ENCODE measurements at places on chromosomes 5 and 9.

DNA sequence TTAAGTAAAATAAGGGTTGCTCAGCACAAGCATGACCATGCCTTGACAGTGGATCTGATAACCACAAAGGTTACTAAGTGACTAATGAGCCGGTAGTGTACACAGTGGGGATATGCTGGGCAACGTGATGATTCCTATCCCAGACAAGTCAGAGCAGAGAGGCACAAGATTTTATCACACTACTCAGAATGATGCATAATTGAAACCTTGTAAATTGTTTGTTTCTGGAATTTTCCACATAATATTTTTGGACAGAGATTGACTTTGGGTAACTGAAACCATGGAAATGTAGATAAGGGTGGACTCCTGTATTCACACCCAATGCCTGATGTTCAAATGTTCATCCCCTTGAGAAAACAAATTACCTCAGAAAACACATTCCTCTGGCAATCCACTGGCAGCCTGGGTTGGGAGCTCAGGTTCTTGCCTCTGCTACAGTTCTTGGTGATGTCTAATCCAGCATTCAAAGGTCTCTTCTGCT, 16.2 kb upstream of the ERAP1 start:
- DNase-seq, result no peak

DNA sequence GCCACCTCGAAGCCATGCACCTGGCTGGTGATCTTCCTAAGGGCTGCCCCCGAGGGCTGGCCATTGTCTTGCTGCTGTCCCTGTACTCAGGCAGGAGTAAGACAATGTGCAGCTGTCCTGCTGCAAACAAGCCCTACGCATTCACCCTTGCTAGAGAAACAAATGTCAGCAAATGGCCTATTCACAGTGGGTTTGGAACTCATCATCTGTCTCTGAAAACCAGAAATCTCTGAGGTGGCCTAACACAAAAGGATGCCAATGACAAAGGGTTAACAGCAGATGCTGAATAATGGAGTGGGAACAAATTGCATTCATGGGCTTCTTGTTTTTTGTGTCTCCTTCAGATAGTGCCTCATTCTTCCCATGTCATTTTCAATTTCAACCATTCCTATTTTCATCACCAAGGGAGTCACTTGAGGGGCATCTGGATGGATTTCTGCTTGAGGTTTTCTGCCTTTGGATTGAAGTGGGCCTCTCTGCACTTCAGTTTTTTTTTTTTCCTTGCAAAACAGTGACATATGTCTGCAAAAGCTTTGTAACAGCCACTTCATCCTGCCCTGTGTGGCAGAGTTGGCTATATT, 261.6 kb upstream of the VLDLR start:
- DNase-seq, result no peak

DNA sequence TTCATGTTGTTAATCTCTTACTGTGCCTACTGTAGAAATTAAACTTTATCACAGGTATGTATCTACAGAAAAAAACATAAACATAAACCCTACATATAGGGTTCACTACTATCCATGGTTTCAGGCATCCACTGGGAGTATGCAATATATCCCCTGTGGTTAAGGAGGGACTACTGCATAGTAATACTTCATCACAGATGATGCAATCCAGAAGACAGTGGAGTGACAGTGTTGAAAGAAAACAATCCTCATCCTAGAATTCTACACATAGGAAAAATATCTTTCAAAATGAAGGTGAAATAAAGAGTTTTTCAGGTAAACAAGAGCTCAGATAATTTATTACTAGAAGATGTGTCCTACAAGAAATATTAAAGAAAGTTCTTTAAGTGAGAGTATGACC, 105.9 kb downstream of the HOMER1 start:
- DNase-seq, result no peak

- no peak for DNase-seq
Measured at GRCh38 chr5:175872287-175873087, 1.1 kb downstream of the CPLX2 start.

GRCh38 chr5:143521141-143521540, 117.7 kb upstream of the NR3C1 start:
- no peak for DNase-seq

GRCh38 chr5:181218795-181219124, 4.3 kb upstream of the TRIM41 start:
- DNase-seq, result no peak

GRCh38 chr9:117719161-117719920, 15.1 kb downstream of the TLR4 start:
- no peak for DNase-seq

- DNase-seq, result no peak
Measured at GRCh38 chr9:128142061-128142460, 7.2 kb upstream of the LCN2 start.

DNA sequence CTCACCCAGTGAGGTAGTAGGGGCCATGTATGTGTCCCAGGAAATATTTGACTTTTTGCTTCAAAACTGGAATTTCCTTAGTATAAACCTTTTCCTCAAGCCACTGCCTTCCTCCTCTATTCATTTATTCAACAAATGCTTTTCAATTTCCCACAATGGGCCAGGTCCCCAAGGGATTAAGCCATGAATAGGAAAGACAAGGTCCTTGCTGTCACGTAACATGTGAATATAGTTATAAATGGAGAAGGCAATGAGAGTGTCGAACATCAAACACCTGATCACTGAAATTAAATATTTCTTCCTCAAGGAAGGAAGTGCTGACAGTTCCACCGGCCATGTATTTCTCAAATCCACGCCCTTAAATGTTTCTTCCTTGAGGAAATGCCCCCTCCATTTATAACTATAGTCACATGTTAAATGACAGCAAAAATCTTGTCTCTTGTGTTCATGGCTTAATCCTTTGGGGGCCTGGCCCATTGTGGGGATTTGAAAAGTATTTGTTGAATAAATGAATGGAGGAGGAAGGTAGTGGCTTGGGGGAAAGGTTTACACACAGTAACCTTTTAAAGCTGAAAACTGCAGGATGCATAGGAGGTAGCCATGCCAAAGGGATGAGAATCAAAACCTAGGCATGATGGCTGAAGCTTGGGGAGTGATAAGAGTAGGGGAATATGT, 145.5 kb downstream of the PTTG1 start:
- no peak for DNase-seq

DNA sequence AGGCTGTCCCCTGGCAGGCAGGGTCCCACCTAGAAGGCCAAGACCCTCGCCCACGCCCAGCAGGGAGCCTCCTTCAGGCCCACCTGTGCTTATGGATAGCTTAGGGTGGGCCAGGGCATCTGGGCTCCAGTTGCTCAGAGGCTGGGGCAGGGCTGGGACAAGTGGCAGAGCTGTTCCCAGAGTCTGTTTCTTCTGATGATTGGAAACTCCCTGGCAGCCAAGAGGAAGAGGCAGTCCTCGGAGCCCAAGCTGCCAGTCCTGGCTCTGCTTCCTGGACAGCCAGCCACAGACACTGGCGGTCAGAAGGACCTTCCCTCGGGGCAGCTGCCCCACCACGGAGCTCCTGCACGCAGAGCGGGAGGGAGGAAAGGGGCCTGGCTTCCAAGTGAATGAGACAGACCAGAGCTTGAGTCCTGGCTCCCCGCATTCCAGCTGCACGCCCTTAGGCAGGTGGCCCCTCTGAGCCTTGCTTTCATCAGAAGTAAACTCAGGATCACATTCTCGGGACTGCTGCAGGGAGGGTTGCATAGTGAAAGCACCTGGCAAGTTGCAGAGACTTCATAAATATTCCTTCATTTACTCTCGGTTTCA, 37.9 kb upstream of the GABRP start:
- DNase-seq, result no peak

GRCh38 chr5:10290438-10290837, 17.3 kb downstream of the CMBL start:
- no peak for DNase-seq

DNA sequence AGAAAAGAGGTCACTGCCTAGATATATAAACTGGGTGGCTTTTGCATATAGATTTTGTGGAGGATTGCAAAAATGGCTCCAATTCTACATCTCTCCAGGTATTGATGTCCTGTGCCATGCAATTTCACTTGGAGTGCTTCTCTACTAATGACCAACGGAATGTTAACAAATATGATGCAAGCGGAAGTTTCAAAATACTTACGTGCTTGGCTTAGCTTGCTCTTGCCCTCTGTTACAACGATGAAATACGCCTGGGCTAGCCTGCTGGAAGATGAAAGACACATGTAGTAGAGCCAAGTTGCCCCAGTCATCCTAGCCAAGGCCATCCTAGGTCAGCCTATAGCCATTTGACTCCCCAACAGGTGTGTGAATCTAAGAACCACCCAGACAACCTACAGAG, 3.6 kb upstream of the POC5 start:
- DNase-seq, result no peak

DNA sequence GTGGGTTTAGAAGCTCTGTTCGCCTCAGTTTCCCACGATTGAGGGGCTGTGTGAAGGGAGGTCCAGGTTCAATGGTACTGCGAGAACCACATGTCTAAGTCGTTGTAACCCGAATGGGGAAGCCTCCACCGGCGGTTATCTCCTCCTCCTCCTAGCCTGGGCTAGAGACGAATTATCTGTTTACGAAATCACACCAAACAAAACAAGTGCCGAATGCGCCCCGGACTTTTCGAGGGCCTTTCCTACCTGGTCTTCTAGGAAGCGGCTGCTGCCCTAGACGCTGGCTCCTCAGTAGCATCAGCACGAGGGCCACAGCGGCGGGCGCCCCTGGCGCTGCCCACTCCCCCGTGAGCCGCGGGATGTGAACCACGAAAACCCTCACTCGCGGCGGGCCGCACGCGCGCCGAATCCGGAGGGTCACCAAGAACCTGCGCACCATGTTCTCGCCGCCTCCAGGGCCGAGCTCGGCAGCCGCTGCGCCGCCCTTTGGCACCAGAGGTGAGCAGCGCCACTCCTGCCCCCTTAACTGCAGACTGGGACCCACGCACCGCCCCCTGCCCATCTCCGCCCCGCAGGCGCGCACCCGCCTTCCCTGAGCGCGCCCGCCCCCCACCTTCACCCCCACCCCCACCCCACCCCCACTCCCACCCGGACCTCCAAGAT, at the start of gene CDKN2A:
Gene CDKN2A, minus strand, starts transcription at position 500 of the 663 bp plus-strand sequence.
- DNase-seq, result no peak

DNA sequence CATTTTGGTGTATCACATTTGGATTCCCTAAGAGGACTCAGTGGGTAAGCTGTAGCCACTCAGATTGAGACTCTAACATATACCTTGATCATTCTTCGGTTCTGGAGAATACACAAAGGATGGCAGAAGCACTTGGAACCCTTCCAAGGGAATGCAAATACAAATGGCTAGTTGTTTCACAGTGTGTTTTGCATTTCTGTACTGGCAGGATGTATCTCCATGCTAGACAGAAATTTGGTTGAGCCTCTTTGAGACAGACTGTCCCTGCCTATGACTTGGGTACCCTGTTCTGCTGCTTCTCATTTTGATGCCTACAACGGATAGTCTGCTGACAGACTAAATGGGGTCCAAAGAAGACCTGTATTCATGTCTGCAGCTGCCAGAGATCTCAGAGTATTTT, 273.5 kb downstream of the TMEM38B start:
- DNase-seq, result no peak

DNA sequence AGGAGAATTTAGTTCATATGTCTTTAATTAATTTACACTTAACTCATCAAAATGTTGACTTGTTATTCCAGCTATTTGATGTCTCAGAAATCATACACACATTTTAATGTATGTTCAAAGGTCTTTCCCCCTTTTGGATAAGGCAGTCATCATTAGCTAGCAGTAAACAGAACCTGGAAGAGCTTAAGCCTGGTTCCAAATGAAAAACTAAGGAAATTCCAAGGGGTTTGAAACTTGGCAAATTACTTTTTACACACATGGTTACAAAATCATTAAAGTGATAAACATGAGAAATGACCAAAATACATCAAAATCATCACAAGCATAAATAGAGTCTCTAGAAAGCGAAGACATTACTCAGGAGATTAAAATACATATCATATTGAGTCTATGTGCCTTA, 359.8 kb upstream of the ZNF608 start:
- DNase-seq, result no peak

- DNase-seq, result no peak
Measured at GRCh38 chr9:114742947-114743346, 61.0 kb upstream of the TEX48 start.

GRCh38 chr5:158552241-158552640, 547.5 kb downstream of the EBF1 start:
- no peak for DNase-seq

- DNase-seq, result peak; percentile 11
Measured at GRCh38 chr5:56950626-56951125, 1.2 kb downstream of the MIER3 start.

DNA sequence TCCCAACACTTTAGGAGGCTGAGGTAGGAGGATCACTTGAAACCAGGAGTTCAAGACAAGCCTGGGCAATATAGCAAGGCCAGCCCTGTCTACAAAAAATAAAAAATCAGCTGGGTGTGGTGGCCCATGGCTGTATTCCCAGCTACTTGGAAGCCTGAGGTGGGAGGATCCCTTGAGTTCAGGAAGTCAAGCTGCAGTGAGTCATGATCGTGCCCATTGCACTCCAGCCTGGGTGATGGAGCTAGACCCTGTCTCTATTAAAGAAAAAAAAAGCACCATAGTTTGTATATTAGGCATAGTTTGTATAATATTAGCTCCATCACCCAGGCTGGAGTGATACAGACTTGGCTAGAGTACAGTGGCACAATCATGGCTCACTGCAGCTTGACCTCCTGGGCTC, 9.6 kb upstream of the NME5 start:
- no peak for DNase-seq

GRCh38 chr9:94675008-94675881, 35.9 kb upstream of the FBP1 start:
- DNase-seq, result no peak

DNA sequence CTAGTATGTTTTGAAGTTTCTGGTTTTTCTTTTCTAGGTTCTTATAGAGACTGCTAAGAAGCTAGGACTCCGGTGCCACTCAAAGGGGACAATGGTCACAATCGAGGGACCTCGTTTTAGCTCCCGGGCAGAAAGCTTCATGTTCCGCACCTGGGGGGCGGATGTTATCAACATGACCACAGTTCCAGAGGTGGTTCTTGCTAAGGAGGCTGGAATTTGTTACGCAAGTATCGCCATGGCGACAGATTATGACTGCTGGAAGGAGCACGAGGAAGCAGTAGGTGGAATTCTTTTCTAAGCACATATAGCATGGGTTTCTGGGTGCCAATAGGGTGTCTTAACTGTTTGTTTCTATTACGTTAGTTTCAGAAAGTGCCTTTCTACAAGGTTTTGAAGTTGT, 52.2 kb downstream of the MTAP start:
- DNase-seq, result no peak

GRCh38 chr9:76552751-76553455, 93.9 kb downstream of the GCNT1 start:
- no peak for DNase-seq

DNA sequence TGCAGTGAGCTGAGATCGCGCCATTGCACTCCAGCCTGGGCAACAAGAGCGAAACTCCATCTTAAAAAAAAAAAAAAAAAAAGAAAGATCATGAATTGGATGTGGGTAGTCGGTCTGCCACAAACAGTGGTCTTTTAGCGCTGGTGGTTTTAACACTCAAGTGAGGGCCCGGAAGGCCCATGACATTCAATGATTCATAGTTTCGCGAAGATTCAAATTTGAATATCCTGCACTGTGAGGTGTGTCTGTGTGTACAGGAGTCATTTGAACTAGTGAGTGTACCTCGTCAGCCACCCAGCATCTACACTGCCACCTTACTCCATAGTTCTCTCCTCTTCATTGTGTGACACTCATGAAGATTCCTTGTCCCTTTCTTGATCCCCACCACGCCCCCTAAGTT, 41.3 kb downstream of the CFAP77 start:
- no peak for DNase-seq

All from stimulated activated CD8-positive, alpha-beta memory T cell treated with anti-CD3 and anti-CD28 coated beads, Interleukin-15, amount 100 ng/mL, for 24 hours (primary cell).